Thoracic aorta (tissue), 2 donors: ENCODE measurements at places on chromosomes 1 and 21.

DNA sequence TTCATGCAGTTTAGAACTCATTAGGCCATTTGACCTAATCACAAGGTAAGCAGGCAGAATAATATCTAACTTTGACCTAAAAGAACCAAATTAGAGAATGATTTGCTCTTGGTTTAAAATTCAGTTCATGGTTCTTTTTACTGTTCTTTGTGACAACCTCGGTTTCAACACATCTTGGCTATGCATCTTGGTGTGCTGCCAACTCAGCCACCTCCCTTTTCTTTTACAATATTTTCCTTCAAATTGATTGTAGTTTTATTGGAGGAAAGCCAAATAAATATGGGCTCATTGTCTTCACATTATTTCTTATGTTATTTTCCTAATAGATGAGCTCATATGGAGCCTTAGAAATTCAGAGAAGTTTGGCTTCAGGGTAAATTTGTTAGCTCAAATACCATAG is 338.3 kb downstream of the SIPA1L2 start:
- H3K27me3 ChIP-seq = no peaks in the 10 kb centered on the region
- no peak overlapping the region for H3K4me3 ChIP-seq
- no peak for DNase-seq
- no peaks in the 10 kb centered on the region for H3K4me1 ChIP-seq

- no peaks in the 10 kb centered on the region for H3K4me1 ChIP-seq
- H3K27me3 ChIP-seq = no peaks in the 10 kb centered on the region
- no peak overlapping the region for H3K4me3 ChIP-seq
- DNase-seq = no peak
These were observed 191.2 kb upstream of the LYPLAL1 start for GRCh38 chr1:218982482-218982881.

- peaks cover 9% of the 10 kb centered on the region for H3K4me1 ChIP-seq
- no peaks in the 10 kb centered on the region for H3K27me3 ChIP-seq
- H3K4me3 ChIP-seq = peak overlapping the region; percentile 88
- H3K27ac ChIP-seq = peak overlapping the region; percentile 94
These were observed 1.3 kb downstream of the USF1 start for GRCh38 chr1:161044535-161044907.

DNA sequence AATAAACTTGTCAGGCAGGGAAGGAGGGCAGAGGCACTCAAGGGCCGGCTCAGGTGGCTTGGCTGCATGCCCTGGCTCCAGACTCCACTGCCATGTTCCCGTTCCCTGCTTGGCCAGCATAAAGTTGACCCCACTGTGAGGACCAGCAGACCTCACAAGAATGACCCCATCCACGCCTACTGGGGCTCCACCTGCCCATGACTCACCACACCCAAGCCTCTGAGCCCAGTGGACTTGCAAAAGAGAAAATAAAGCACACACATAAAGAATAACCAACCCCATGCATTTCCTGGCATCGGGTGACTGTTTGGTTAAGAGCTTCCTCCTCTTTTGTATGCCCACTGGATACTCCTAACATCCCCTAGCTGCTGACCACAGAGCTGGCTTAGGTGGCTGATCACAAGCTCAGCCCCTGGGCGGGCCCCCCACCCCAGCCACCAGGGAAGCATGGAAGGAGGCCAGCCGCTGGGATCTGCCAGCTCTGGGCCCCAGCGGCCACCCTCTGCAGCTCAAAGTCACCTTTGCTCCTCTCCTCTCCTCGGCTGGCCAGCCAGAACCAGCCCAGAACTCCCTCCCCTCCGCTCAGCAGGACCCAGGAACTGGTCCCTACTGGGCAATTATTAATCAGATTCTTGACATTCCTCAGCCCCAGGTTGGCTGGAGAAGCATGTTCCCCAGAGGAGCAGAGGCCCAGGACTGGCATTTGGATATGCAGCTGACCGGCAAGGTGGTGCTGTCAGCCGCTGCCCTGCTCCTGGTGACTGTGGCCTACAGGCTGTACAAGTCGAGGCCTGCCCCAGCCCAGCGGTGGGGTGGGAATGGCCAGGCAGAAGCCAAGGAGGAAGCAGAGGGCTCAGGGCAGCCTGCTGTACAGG is at the start of gene KLHDC7A:
KLHDC7A (plus strand) TSS at position 616 of the 875 bp plus-strand sequence; CDS start at position 668, 52 bp downstream.
- H3K4me1 ChIP-seq = no peaks in the 10 kb centered on the region
- H3K27ac ChIP-seq = no peak within 1 kb of the TSS
- DNase-seq = no peak
- H3K36me3 ChIP-seq = no peaks in the 10 kb centered on the region
- H3K4me3 ChIP-seq = no peak within 1 kb of the TSS

DNA sequence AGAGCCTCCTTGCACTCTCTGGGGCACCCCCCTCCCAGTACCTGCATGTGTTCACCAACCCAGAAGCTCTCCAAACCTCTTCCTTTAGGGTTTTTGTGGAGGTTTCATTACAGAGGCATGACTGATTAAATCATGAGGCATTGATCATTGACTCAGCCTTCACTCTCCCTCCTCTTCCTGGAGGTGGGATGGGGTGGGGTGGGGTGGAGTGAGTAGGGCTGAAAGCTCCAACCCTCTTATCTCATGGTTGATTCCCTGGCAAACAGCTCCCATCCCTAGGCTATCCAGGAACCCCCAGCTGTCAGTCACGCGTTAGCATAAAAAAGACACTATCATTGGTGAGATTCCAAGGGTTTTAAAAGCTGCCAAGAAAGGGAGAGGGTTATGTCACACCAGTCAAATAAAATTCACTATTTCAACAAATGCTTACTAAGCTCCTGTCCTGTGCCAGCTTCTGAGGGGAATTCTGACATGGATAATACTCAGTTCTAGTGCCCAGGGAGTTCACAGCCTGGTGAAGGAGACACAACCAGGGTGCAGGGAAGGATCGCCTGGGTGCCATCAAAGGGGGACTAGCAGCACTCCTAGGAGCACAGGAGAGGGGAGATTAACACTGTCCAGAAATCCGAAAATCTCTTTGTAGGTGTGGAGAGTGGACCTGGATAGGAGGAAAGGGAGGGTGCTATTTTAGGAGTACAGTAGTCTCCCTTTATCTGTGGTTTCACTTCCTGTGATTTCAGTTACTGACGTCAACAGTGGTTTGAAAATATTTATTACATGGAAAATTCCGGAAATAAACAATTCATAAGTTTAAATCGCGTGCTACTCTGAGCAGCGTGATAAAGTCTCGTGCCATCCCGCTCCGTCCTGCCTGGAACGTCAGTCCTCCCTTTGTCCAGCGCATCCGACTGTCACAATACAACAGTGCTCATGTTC is 6.8 kb upstream of the IL24 start:
- no peaks in the 10 kb centered on the region for H3K4me1 ChIP-seq
- H3K36me3 ChIP-seq = no peaks in the 10 kb centered on the region
- no peak overlapping the region for H3K27ac ChIP-seq
- no peak overlapping the region for H3K4me3 ChIP-seq
- DNase-seq = no peak
